ENCODE measurements at places on chromosomes 5 and 9. TPM values are rescaled to one million over a fixed set of nuclear protein-coding genes. Genes with fewer than 3 reads are reported as not detected.
A peak's percentile ranks its signal among the peaks of the same experiment; 100 is the strongest.

DMAC1 gene
- polyA plus RNA-seq = 63.3 TPM

SLC6A7 gene
- polyA plus RNA-seq = not detected

PKN3 gene
- polyA plus RNA-seq = 16.2 TPM

SHROOM1 gene
- polyA plus RNA-seq = 10.5 TPM

- no peak for DNase-seq
Measured at GRCh38 chr5:43675357-43675756, 72.4 kb downstream of the NNT start.

PCDHGB4 gene
- 4.0 TPM for polyA plus RNA-seq

INSL4 gene
- not detected for polyA plus RNA-seq

ANKDD1B gene
- 3.0 TPM for polyA plus RNA-seq

DNA sequence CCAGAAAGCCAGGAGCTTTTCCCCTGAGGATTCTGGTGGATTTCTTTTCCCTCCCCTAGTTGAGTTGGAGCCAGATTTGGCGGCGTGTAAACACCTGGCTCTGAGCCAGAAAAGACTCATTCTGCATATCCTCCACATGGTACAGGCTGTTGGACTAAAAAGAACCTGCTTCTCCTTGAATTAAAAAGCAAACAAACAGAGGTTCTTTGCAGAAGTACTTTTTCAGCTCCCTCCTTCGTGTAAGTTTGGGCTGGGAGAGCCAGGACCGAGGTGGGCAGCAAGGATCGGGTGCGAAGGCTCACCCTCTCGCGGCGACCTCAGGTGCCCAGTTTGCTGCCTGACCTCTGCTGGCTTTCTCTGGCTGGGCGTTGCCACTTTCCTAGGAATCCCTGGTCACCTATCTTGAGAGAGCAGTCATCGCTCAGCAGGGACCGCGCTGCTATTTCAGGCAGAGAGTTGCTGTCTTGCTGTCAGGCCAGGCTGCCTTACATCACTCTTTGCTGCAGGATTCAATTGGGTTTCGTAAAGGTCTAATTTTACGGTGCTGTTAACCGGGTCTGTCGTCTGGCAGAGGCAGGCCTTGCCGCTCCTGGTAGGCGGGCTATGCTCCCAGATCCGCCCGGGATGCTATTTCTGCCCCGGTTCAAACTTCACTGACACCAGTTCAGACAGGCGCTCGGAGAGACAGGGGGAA, 3.2 kb downstream of the PAPPA start:
- peak; percentile 66 for DNase-seq

DNA sequence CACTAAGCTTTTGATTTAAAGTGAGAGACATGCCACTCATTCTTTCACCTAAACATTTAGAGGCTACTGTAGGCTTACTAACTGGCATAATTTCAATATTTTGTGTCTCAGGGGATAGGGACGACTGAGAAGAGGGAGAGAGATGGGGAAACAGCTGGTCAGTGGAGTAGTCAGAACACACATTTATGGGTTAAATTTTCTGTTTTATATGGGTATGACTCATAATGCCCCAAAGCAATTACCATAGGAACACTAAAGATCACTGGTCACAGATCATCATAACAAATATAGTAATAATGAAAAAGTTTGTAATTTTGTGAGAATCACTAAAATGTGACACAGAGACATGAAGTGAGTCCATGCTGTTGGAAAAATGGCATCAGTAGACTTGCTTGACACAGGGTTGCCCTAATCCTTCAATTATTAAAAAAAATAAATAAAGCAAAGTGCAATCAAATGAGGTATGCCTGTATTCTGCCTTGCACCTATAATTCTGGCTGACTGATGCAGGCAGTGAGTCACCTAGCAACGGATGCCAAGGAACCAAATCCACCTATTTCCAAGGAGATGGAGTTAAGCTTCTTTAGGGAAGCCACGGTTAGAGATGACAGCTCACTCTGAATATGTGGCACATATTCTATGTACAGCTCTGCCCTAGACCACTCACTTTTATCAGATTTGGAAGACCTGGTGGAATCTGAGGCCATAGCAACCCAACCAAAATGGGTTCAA, 166.1 kb downstream of the MARCHF11 start:
- DNase-seq = no peak

DNA sequence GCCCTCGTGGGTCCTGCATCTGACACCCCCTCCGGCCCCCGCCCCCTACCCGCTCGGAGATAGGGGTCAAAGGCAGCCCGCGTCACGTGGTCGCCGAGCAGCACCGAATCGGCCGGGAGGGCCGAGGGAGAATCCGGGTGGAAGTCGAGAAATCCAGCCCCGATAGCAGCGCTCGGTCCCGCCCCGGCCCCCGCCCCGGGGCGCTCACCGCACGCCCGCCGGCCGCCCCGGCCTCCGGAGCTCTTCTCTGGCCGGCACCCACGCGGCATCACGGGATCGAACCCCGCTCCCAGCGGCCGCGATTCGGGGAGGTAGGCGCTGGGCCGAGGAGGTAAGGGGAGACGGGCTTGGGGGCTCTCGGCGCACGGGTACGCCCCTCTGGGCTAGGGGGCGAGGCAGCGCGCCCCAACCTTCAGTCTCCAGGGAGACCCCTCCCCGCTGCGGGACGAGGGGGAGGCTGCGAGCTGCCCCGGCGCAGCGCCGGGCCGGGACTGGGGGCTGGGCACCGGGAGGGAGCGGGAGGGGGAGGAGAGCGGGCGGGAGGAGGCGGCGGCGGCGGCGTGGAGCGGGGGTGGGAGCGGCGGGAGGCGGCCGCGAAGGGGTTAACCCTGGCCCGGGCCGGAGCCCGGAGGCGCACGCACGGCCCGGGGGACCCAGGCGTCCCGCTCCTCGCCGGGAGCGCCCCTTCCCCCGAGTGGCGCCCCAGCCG, 22.1 kb upstream of the NDST1 start:
- DNase-seq = peak; percentile 91

ACSL6 gene
- polyA plus RNA-seq = 1.3 TPM

DNA sequence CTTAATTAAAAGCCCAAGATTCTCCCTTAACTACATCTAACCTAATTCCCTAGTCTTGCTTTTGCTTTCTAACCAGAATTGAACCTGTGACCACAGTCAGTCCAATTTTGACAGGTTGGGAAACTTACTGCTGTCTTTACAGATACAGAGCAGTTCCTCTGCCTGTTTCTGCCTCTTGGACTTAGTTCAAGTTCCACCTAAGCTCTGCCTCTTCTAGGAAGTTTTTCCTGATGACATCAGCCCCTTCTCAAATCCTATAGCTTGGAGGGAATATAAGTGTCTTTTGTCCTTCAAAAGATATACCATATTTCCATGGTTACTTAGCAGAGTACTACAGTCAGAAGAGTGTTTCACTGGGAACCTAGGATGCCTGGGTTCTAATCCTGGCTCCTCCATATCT, 31.7 kb downstream of the BRINP1 start:
- DNase-seq = no peak

DNA sequence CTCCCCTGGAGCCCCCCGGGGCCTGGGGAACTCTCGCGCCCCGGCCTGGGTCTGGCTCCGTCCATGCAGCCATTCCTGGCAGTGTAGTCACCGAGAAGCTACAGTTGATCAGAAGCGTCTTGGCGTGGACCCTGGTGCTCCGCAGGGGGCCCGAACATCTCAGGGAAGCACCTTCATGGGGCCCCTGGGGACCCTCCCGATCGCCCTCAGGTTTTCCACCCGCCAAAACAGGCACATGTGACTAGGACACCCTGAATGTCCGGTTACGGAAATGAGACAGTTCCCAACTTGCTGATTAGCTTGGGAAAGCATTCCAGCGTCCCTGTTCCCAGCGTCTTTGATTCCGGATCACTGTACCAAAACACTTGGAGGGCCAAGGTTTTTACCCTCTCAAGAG, 472 bp downstream of the FBXO4 start:
- peak; percentile 41 for DNase-seq

DNA sequence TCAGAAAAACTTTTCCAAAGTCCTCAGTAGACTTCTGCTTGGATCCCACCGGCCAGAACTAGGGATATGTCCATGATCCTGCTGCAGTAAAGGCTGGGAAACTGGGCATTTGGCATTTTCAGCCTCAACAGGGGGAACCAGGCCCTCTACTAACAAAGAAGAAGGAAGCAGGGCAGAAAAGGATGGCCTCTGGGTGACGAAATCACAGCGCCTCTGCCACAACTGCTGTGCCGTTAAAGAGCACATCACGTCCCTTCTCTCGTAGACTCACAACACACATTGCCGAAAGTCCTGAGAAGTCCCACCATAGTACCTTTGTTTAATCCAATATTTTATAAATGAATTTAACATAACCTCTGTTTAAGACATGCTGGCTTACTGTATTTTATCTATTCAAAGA, 10.4 kb upstream of the AFAP1L1 start:
- no peak for DNase-seq

COMMD10 gene
- polyA plus RNA-seq = 44.1 TPM

GABRP gene
- 0.76 TPM for polyA plus RNA-seq

CTNND2 gene
- 1.7 TPM for polyA plus RNA-seq

GARIN3 gene
- not detected for polyA plus RNA-seq

GRCh38 chr9:89448821-89449220, 49.1 kb downstream of the SEMA4D start:
- DNase-seq = no peak

GRCh38 chr9:16275795-16276624, 594.5 kb downstream of the BNC2 start:
- no peak for DNase-seq

Data from left lung (tissue), 14 donors.